ENCODE measurements at places on chromosomes 13 and 19.

DNA sequence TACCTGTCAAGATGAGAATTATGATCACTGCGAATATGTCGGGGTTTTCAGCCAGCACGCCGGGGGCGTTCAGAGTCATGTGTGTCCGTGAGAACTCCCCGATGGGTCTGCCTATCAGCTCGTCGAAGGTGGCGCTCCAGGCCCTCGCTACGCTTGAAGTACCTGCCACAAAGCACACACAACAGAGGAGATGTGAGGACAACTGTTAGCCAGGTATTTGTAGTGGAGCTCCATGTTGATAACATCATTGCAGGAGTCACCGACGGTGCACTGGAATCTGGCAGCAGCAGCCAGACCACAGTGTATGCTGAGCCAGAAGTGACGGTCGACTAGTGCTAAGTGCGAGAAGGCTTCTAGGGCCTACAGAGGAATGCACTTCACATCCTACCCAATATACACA, 62.7 kb downstream of the SLC7A1 start:
- no peak for ATAC-seq

- ATAC-seq = no peak
Measured at GRCh38 chr13:24216176-24216575, 55.7 kb downstream of the SPATA13 start.

- ATAC-seq = no peak
Measured at GRCh38 chr13:52348983-52349780, 56.8 kb downstream of the THSD1 start.

GRCh38 chr13:97257228-97257755, 35.2 kb downstream of the MBNL2 start:
- no peak for ATAC-seq

- no peak for ATAC-seq
Measured at GRCh38 chr13:110528911-110529310, 32.6 kb downstream of the RAB20 start.

DNA sequence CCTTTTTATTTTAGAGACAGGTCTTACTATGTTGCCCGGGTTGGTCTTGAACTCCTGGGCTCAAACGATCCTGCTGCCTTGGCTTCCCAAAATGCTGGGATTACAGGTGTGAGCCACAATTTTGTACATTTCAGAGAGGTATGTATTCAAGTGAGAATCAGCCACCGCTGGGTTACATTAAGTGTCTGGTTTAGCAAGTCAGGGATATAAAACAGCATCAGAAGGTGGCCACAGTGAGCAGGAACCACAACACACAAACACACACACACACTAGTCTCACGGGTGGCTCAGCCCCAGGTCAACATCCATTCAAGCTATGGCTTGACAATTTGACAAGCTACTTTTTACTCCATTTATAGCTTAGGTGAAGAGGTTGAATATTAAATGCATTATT, 20.2 kb downstream of the KLK5 start:
- no peak for ATAC-seq

- no peak for ATAC-seq
Measured at GRCh38 chr19:41377977-41378709, 1.8 kb downstream of the TMEM91 start.

DNA sequence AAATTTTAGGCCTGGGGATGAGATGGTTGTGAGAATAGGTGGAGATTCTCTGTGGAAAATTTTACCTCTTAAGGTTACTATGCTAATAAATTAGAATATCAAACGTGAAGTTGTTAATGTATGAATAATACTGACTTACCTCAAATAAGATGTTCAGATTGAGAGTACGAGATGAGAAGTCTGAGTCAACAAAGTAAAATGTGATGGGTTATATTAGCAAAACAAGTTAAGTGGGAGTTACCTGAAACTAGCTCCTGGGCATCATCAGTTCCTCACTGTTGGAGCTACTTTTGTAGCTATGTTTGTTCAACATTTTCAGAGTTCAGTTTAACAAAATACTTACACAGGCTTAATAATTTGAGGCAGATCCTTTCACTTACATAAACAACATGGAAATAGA, 108.6 kb downstream of the PIBF1 start:
- ATAC-seq = no peak

GRCh38 chr13:27130223-27130978, 41.2 kb downstream of the USP12 start:
- no peak for ATAC-seq

DNA sequence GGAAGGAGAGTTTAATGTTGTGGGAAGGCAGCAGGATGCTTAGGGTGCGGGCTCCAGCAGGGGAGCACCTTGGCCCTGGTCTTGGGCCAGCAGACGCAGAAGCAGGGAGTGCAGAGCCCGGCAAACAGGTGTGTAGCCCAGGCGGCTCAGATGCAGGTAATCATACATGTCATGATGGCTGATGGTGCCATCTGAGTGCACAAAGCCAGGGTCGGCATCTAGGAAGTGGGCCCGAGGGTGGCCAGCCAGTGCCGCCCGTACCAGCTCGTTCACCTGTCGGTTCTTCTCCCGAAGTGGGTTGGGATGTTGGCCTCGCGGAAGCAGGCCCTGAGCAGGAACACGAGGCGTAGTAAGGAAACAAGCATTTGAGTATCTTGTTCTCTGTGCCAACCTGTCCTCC, 4.9 kb upstream of the PRR19 start:
- no peak for ATAC-seq

DNA sequence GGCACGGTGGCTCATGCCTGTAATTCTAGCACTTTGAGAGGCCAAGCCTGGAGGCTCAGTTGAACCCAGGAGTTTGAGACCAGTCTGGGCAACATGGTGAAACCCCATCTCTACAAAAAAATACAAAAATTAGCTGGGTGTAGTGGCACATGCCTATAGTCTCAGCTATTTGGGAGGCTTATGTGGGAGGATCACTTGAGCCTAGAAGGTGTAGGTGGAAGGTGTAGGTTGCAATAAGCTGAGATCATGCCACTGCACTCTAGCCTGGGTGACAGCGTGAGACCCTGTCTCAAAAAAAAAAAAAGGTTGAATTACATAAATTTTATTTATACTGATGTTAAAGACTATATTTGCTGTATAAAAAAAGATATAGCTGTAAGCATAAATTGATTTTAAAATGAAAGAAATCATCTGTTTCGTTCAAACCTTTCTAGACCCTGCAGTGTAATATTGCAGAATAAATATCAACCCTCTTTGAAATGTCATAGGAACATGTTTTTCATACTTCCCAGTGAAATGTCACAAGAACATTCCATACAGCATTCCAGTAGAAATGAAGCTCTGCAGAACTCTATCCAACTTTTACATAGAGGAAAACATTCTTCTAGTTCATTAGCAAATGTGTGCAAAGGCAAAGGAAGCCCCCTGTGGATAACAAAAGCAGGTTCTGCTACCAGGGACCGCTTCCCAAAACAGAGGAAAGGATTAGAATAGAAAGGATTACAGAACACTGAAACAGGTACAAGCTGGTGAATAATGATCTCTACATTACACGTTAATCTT, 76.0 kb downstream of the CAB39L start:
- ATAC-seq = no peak

DNA sequence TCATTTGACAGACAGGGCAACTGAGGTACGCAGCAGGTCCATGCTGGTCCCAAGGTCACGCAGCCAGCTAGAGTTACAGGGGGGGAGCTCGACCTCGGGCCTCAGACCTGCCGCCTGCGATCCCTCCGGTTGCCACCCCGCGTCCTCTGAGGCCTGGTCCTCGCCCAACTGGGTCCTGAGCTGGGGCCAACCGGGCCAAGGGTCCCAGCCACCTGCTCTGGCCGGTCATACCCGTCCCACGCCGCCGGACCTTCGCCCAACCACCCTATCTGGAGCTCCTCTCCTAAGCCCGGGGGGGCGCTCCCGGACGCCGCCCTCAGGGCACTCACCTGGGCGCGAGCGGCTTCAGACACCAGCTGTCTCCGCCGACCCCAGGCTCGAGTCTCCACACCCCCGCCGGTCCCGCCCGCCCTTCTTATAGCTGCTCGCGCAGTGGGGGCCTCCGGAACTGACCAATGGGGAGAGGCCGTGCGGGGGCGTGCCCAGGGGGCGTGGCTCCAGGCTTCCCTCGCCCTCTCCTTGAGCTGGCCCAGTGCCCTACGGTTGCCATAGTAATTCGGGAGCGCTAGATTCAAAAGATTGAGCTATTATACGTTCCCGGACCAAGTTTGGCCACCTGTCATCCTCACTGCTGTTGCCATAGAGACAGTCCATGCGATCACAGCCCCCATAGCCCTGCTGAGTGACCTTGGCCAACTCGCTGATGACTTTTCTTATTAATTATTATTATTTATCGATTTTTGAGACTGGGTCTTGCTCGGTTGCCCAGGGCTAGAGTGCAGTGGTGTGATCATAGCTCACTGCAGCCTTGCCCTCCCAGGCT, at the start of gene PLIN5:
TSS of gene PLIN5 (minus strand) at position 389 of the 823 bp plus-strand sequence. CDS start 1,150 bp downstream, outside the sequence.
- peak; percentile 81 for ATAC-seq

DNA sequence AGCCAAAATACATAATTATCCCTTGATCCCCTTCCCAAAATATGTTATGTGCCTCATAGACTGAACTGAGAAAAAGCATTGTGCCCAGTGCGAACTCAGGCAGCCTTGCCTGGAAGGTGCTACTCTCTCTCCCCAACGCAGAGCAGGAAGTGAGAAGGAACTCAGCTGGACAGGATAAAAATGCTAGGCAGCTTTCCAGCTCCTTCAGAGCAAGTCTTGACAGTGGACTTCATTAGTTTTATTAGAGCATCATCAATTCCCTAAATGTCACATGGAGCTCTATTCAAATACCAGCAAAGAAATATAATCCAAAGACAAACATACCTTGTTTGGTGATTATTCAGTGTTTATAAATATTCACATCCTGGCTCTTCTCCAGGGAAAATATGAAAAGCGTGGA, 202.4 kb downstream of the RFC3 start:
- ATAC-seq = no peak

DNA sequence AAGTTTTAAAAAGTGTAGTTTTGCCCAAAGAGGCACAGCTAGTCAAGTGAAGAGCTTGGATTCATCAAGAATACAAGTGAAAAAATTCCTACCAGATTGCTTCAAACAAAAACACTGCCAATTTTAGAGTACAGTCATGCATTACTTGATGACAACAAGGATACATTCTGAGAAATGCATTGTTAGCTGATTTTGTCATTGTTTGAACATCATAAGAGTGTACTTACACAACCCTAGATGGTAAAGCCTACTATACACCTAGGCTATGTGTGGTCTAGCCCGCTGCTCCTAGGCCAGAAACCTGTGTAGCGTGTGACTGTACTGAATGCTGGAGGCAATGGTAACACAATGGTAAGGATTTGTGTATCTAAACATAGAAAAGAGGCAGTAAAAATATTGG, 41.1 kb downstream of the TMTC4 start:
- ATAC-seq = no peak

- peak; percentile 30 for ATAC-seq
Measured at GRCh38 chr19:1736927-1737326, 16.4 kb upstream of the ONECUT3 start.

GRCh38 chr19:53903055-53903680, 5.9 kb upstream of the CACNG7 start:
- no peak for ATAC-seq

DNA sequence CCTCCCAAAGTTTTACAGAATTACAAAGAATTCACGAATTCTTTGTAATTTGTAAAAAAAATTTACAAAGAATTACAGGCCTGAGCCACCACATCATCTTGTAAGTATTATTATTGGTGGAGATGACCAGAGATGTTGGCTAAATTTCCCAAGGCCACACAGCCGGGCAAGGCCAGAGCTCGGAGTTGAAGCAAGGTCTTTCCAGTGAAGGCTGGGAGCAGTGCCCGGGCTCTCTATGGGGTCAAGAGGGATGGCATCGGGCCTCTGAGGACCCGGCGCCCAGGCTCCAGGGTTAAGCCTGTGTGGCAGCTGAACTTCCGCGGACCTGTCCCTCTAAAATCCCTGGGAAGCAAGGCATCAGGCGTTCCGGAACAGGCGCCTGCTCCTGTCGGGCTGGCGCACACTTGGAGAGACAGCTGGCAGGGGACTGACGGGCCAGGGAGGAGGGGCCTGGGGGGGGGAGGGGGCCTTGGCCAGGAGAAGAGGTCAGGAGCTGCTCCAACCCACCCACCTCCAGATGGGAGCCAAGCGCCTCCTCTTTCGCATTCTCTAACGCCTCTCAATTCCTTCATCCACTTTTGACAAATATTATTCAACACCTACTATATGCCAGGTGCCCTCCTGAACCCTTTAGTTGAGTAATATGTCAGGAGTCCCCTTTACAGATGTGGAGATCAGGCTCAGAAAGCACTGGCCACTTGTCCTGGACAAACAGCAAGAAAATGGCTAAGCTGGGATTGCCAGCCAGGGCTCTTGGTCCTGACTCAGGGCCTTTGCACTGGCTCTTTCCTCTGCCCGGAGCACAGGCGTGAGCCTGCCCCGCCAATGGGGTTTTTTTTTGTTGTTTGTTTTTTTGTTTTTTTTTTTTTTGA, 36.8 kb upstream of the SEMA6B start:
- no peak for ATAC-seq

- ATAC-seq = no peak
Measured at GRCh38 chr13:62687732-62688131, 1272.1 kb upstream of the PCDH20 start.

DNA sequence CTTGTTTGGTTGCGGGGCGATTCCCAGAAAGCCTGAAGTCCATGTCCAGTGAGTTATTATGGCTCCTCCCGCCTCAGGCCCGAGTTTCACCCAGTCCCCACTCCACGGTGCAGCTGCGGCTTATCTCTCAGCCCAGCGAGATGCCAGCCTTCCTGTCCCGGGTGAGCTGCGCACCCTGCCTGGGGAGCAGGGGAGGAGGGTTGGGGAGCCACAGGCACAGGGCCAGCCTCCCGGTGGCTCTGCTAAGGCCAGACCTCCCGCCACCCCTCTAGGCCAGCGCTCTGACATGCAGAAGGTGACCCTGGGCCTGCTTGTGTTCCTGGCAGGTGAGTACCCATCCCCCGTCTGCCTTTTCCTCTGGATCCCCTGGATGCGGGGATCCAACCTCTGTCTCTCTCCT, 3.5 kb downstream of the FXYD3 start:
- no peak for ATAC-seq

DNA sequence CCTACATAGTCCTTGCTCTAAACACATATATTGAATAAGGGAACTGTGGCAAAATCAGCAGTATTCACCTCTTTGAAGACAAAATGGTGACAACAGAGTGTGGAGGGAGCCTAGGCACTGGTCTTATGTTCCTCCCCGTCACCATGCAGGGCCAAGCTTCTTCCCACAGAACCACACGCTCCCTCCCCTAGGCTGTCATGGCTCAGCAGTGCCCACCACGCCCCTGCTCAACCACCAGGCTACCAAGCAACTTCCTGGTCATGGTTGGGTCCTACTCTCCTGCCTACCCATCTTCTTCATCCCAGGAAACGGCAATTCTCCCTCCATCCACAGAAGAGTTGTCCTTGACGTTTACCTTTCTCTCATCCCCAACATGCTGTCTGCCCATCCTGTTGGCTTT, 126.1 kb downstream of the CRYL1 start:
- ATAC-seq = no peak

DNA sequence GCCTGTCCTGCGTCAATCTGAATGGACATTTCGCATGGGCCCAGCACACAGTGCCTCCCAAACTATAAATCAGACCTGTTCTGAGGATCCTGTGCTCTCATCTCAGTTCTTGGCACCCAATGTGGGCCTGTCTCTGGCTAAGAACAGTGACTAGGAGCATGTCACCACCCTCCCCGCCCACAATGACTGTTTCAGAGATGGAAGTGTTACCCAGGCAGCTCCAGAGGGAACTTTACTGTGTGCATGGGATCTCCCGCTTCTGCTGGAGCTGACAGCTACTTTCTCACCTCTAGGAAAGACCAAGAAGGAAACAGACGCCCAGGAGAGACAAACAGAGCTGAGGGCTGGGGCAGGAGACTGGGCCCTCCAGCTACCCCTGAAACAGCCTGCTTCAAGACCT, 45.0 kb downstream of the KCTD15 start:
- no peak for ATAC-seq

Data from motor neuron (in vitro differentiated cells).